ENCODE measurements at places on chromosomes 4 and X.

DNA sequence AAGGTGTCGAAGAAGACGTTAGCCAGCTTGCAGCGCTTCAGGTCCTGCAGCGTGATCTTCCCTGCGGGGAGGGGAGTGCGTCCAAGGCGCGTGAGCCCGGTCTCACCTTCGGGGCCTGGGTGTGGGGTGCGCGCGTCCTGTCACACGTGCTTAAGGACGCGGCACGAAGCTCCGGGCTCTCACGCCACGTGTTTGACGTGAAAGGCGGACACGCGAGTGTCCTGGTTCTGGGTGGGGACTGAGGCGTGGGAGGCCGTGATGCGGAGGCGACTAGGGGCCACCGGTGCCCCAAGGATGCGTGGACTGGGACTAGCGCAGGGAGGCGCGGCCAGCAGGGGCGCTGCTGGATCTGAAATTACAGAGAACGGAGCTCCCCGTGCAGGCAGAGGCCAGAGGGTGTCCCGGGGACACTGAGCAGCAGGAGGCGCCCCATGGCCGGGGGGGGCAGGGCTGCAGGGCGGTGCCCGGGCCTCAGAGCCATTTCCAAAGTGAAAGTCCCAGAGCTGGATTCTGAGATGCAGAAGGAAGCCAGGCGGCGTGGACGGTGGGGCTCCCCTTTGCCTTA is 20.3 kb upstream of the GTPBP6 start:
- no peak for DNase-seq

- DNase-seq: no peak
These were observed 53.0 kb downstream of the TMEM154 start for GRCh38 chr4:152626790-152627189.

DNA sequence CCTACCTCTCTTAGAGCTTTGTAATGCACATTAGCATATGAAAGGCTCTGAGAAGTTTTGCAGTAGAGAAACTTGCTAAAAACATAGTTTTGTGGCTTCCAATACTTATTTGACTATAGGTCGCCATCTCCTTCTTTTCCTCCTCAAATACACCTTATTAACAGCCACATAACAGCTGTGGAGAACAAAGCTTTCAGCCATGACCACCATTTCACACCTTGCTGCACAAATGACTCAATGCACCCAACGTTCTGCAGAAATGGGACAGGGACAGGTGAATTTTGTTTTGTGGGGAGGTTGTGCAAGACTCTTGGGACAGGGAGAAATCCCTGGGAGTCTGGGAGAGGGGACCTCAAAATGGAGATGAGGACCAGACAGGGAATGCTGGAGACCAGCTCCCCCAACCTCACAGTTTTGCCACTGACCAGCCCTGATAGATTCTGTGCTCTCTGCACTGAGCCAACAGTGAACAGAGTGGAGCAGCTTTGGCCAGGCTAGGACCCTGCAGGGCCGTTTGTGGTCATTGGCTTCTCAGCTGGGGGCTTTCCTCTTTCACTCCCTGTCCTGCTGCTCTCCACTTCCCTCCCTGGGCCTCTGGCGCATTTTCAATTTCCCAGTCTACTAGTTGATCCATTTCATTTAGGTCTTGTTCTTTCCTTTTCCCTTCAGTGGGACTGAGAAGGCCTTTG is 16.6 kb downstream of the FRMPD3 start:
- no peak for DNase-seq

DNA sequence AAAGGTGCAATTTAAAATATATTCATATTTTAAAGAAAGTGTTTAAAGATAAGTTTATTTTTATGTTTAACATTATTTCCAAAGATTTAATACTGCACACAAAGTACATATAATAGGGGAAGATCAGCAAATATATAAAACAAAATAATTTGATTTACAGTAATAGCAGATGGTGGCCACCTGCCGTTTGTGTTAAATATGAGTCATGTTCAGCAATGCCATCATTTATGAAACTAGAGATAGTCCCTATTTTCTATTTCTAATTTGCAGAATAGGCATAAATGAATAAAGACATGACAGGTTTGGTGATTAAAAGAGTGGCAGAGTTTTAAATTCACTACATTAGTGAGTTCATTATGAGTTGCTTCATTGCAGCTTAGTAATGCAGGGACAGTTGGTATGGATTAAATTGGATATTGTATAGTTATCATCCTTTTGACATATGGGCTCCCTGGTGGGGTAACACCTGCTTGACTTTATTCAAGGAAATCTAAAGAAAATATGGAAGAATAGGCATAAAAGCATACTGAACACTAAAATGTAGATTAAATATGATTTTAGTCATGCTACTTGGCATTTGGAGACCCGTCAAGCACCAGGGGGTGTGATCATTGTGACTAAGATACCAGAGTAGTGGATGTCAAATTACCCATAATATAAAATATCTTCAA is 78.8 kb upstream of the BANK1 start:
- DNase-seq: peak; percentile 53

DNA sequence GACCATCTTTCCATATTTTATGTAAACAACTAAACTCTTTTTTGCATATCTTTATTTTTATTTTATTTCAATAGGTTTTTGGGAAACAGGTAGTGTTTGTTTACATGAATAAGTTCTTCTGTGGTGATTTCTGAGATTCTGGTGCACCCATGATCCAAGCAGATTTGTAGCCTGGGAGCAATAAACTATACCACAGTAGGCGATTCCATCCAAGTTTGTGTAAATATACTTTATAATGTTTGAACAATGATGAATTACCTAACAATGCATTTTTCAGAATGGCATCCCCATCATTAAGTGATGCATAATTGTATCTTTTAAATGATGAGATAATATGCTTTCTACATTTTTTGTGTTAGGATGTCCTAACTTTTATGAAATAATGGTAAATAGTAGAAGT is 39.2 kb upstream of the CYSLTR1 start:
- no peak for DNase-seq

GRCh38 chrX:15158350-15158735 is 111.5 kb downstream of the ASB9 start:
- no peak for DNase-seq

All from spinal cord (tissue), 10 donors.